ENCODE measurements at places on chromosomes 3 and 15.

- DNase-seq = no peak
These were observed 580.3 kb downstream of the MECOM start for GRCh38 chr3:169083163-169083562.

DNA sequence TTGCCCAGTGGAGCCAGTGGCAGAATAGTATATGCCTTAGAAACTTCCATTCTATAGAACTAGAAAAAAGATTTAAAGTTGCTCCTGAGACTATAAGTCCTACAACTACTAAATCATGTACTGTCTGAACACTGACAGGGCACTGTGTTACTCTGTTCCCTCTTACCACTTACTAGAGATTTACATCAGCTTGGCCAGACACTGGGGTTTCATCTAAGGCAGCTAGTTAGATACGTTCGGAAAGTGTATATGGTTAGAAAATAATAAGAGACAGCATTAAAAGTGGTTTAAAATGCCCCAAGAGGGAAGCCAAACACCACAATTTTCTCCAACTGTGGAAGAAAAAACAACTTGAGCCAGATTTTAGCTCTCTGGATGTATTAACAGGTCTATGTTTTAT, 97.1 kb downstream of the FBN1 start:
- DNase-seq = no peak

GRCh38 chr3:196320137-196320536, 2.1 kb upstream of the DYNLT2B start:
- DNase-seq = no peak

GRCh38 chr3:164851905-164852304, 226.4 kb downstream of the SI start:
- DNase-seq = no peak

DNA sequence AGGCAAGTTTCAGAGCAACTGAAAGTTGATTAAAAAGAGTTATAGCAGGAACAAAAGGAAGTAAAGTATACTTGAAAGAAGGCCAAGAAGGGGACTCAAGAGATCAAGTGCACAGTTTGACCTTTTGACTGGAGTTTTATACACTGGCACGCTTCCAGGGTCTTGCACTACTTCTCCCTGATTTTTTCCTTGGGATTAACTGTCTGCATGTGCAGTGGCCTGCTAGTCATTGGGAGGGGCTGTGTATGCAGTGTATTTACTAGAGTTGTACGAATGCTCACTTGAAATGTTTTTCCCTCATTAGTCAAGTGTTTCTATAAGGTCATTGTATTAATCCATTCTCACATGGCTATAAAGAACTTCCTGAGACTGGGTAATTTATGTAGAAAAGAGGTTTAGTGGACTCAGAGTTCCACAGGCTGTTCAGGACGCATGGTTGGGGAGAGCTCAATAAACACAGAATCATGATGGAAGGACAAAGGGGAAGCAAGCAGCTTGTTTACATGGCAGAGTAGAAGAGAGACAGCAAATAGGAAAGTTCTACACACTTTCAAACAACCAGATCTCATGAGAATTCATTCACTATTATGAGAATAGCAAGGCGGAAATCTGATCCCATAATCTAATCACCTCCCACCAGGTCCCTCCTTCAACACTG, 571.8 kb downstream of the ZPLD1 start:
- no peak for DNase-seq

DNA sequence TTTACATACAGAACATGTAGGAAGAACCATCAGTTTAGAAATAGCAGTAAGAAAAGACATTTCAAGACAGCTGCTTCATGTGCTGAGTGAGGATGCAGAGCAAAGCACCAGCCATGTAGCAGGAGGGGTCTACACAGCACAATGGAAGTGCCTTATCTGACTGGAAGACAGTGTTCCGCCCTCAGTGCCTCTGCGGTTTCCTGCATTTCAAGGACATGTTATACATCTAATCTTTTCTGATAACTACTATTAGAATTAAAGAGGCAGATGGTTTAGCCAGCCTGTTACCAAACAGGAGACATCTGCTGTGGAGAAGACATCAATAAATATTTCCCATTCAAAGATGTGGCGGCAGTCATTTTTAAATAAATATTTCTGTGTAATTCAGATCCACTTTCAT, 10.6 kb downstream of the LSG1 start:
- DNase-seq = no peak

- no peak for DNase-seq
These were observed 8.7 kb downstream of the BTD start for GRCh38 chr3:15610082-15610759.
